ENCODE measurements at places on chromosomes 12 and 14.

GRCh38 chr12:39372929-39373328 lies 70.0 kb downstream of the KIF21A start:
- DNase-seq, result no peak

DNA sequence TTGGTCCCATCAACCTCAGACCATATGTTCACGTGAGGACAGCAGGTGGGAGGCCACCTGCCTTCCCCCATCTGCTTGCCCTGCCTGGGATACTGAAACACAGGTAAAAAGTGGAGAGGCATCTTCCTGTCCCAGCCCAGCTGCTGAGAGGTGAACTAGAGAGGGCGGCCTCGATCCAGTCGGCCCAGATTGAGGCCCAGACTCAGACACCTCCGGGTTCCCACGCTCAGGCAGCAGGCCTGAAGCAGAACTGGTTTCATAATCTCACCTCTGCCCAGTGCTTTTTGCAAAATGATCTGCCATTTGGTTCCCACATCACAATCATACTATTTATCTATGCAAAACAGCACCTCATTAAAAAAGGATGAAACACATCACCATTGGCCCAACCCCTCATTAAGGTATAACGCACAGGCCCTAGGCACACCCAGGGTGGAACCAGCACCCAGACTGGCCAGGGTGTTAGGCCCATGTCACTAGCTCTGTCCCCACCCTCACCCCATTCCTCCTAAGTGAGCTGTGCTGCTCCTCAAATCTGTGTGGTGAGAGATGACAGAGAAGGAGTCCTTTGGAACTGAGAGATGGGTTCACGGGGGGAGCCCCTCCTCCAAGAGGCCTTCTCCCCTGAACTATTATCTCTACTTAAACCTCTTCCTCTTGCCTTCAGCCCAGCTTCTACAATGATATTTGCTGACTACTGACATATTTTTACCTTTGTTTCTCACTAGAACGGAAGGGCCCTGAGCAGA lies 81.1 kb downstream of the ZFP36L1 start:
- DNase-seq, result no peak

- no peak for DNase-seq
These were observed 23.2 kb downstream of the NRDE2 start for GRCh38 chr14:90308561-90308960.

GRCh38 chr12:132495629-132496357 lies 5.8 kb downstream of the FBRSL1 start:
- no peak for DNase-seq

GRCh38 chr12:95836185-95836609 lies 22.6 kb upstream of the SNRPF start:
- DNase-seq, result no peak

- no peak for DNase-seq
These were observed 232.6 kb upstream of the TBX3 start for GRCh38 chr12:114916541-114916940.

GRCh38 chr14:104870368-104871144 lies 5.5 kb downstream of the CEP170B start:
- DNase-seq, result peak; percentile 11

DNA sequence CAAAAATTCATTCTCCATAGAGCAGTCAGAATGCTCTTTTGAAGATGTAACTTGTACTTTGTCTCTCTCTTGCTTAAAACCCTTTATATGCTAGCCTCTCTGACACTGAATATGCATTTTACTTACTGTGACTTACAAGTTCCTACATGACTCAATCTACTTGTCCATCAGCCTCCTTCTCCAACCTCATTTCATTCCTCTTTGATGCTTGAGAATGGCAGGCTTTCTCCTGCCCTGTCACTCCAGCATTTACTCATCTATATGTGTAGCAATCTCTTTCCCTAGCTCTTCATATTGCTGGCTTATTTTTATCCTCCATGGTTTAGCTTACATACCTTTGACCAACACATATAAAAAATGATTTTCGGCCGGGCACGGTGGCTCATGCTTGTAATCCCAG lies 561.9 kb downstream of the CCER1 start:
- no peak for DNase-seq

DNA sequence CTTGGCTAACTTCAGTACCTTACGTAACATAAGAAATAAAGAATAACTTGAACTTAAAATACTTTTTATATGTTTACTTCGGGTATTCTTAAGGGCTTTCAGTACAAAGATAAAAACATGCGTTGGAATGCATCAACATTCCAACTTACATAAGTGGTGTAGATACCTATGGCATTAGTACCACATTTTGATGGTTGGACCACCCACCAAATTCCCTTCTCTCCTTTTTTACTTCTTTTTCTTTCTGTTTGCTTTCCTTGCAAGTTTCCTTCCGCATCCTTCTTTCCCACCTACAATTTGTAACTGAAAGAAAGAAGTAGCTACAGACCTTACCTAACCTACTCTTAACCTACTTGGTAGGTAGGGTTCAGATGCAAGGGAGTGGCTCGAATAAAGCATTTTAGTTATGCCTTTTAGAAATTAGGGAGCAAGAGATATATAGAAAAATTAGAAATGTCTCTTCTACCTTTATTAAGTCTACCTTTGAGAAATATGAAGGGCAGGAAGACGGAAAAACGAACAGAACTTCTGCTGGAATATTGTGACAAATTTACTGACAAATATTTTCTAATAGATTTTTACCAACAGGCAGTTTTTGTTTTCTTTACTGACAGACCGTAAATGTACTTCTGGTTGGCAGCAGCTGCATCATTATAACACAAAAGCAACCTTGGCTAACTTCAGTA lies 2.1 kb upstream of the ARHGAP5 start:
- DNase-seq, result no peak

- no peak for DNase-seq
These were observed 29.3 kb downstream of the MED6 start for GRCh38 chr14:70571139-70571538.

DNA sequence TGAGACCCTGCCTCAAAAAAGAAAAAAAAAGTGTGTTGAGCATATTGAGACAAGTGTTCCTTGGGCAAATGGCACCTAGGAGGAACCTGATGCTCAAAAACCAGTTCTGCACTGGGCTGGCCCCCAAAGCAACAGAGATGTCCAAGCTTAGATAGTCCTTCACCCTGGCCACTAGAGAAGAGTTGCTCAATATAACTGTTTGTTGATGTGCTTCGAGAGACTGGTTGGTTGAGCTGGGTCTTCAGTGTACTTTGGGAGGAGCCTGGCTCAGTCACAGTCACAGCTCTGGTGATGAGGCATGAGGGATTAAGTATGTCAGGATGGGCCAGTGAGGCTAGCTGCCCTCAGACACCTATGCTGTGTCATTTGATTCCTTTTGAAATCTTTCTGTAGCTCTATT lies 38.0 kb downstream of the SLC2A14 start:
- no peak for DNase-seq

DNA sequence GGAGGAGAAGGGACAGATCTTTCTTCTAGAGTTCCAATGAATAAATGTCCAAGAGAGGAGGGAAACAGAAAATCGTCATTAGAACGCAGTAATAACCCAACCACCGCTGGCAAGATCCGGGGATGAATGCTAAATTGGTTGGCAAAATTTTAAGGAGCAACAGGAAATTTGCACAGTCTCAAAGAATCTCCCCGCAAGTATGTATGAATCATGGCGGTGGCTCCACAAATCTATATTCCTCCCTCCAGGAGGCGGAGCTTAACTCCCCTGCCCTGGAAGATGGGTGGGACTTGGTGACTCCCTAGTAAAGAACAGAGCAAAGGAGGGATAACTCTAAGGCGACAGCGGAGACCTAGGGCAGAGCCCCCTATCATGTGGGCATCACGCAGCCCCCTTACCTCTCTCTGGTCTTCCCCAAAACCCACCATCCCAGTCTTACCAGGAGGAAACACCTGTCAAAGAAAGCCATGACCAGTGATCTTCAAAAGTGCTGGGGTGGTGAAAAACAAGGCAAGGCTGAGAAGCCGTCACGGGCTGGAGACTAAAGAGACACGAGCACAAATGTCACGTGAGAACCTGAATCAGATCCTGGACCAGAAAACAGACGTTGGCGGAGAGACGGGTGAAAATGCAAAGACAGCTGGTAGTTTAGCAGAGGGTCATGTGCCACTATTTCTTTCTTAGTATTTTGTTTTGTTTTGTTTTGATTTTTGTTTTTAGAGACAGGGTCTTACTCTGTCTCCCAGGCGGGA lies 125.8 kb downstream of the NCOR2 start:
- DNase-seq, result no peak

DNA sequence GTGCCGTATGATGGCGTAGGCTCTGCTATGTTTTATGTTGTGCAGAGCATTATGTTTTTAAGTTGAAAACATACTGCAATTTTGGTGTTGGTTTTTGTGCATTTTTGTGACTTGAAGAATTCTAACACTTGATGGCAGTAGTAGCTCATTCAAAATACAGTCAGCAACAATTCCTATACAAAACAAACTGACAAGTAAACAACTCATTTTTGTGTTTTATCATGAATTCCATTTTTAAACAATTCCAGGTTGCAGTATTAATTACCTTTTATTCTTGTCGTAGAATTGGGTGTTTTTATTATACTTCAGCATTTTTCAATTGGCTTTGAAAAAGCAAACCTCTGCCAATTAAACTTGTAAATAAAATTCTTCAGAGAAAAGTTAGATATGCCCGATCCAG lies 4.1 kb upstream of the CCER1 start:
- DNase-seq, result no peak

DNA sequence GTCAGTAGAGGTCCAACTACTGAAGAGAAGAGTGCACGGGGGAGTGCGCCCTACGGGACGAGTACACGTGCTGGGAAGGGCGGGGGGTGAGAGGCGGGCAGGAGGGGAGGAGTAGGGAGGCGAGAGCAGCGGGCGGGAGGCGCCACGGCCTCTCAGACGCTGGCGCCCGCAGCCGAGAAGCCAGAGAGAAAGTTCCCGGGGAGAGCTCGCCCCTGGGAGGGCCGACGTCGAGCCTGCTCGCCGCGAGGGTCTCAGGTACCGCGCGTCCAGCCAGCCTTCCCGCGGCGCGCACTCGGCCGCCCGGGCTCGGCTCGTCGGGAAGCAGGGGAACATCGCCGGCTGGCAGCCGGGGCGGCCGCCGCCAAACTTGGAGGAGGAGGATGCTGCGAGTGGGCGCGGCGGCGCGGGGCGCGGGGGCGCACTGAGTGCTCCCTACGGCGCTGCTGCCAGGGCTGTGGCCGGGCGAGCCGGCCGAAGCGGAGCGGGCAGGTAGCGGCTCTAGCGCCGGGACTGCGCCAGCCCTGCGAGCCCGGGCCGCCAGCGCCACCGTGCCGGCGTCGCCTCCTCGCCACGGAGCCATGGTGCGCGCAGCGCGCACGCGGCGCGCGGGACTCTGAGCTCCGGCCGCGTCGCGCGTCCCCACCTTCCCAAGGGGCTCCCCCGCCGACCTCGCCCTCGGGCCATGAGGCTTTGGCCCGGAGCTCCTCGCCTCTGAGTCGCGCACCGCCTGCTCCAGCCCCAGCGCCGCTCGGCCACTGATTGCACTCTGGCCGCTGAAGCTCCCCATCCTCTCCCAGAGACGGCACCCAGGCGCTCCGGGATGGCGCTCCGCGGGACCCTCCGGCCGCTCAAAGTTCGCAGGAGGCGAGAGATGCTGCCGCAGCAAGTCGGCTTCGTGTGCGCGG lies at the start of gene SLC24A4:
Gene SLC24A4 (plus strand): TSS at position 155 of the 905 bp plus-strand sequence. CDS start 666 bp downstream, at position 821.
- no peak for DNase-seq

DNA sequence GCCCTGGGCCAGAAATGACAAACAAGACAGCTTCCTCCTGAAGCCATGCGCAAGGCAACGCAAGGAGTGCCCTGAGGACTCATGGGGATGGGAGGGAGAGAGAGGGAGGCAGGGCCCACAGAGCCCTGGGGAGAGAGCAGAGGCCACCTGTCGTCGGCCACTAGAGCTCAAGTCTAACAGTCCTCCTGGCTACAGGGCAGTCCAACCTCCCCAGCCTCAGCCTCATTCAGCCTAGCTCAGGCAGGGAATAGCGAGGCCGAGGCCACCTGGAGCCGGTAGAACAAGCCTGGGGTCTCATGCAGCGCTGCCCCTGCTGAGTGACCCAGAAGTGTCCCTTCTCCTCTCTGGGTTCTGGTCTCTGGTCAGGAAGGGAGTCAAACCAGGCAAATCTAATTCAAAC lies 69.5 kb downstream of the BCL11B start:
- no peak for DNase-seq

GRCh38 chr12:46516238-46516932 lies 143.8 kb upstream of the SLC38A2 start:
- DNase-seq, result no peak

- DNase-seq, result no peak
These were observed 155.0 kb downstream of the NUAK1 start for GRCh38 chr12:105983622-105984320.

GRCh38 chr12:129949651-129950050 lies 45.8 kb upstream of the TMEM132D start:
- no peak for DNase-seq

- DNase-seq, result no peak
These were observed 71.2 kb downstream of the TNFAIP2 start for GRCh38 chr14:103194256-103195045.

DNA sequence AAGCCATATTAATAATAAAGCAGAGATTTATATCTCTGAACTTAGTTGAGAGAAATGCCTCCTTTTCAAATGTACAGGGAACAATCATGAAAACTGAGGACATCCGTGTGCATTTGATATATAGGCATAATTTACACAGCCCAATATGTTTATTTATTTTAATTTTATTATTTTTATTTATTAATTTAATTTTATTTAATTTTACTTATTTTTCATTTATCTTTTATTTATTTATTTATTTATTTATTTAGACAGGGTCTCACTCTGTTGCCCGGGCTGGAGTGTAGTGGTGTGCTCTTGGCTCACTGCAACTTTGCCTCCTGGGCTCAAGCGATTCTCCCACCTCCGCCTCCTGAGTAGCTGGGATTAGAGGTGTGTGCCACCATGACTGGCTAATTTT lies 8.4 kb downstream of the TCL1A start:
- no peak for DNase-seq

DNA sequence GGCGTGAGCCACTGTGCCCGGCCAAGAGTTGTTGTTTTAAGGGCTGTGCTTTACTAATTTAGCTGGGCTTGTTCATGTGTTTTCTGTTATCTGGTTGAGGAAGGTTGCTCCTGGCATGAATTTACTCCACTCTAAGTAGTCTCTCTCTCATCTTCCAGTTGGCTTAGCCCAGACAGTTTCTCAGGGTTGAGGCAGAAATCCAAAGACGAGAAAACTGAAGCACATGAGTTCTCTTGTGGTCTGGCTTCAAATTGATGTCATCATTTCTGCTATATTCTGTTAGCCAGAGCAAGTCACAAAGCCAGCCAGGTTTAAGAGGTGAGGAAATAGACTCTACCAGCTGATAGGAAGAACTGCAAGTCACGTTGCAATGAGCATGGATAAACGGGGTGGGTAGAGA lies 57.9 kb downstream of the E2F7 start:
- DNase-seq, result no peak

DNA sequence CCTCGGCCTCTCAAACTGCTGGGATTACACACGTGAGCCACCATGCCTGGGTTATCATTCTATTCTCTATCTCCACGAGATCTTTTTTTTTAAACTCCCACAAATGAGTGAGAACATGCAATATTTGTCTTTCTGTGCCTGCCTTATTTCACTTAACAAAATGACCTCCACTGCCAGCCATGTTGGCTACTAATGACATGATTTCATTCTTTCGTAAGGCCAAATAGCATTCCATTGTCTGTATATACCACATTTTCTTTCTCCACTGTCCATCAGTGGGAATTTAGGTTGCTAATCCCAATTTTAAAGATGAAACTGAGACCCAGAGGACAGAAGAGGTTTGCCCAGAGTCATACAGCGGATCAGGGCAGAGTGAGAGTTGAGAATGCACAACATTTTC lies 10.9 kb upstream of the TRPV4 start:
- DNase-seq, result no peak

All from activated naive CD4-positive, alpha-beta T cell (primary cell).